ENCODE measurements at places on chromosomes 13 and 19. TPM values are rescaled to one million over a fixed set of nuclear protein-coding genes. Genes with fewer than 3 reads are reported as not detected.
A peak's percentile ranks its signal among the peaks of the same experiment; 100 is the strongest.

GRCh38 chr13:98484289-98485219, 92.4 kb downstream of the STK24 start:
- DNase-seq = peak; percentile 88

THAP8 gene
- polyA plus RNA-seq = 14.8 TPM

DNA sequence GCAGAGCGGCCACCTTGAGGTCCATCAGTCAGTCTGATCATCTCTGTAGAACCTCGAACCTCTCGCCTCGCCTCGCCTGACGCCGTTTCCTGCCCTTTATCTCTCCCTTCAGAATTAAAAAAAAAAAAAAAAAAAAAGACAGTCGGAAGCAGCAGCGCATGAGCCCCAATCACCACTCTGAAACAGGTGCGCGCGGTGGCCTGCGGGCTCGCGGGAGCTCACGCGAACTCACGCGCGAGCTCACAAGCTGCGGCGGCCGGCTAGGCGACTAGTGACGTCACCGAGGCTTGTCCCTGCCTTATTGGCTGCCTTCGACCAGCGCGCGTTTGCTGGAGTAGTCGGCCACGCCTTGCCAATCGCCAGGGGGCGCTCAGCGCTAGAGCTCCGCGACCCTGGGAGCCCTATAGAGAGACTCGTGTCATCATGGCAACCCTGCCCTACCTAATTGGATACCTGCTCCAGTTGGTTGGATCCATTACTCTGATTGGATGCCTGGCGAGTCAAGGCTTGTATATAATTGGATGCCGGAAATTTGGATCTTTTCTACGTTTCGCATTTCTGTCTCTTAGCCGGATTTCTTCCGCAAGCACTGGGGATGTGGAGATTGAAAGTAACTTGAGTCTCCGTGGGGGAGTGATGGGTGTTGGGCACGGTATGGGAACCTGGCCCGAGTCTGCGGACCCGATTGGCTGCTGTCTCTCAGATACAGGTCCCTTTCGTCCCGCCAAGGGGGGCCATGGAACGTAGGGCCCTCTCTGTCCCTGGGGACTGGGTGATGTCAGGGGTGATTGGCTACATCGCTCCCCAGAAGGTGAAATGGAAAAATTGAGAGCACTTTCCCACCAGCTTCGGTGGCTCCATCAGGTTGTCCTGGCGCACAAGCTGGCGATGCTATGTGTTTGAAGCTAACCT, 31.6 kb downstream of the SYT3 start:
- DNase-seq = peak; percentile 76

GRCh38 chr13:80312967-80313366, 28.0 kb downstream of the SPRY2 start:
- no peak for DNase-seq

PPM1N gene
- polyA plus RNA-seq = not detected

ZNF763 gene
- 11.7 TPM for polyA plus RNA-seq

APLP1 gene
- 24.2 TPM for polyA plus RNA-seq

DNA sequence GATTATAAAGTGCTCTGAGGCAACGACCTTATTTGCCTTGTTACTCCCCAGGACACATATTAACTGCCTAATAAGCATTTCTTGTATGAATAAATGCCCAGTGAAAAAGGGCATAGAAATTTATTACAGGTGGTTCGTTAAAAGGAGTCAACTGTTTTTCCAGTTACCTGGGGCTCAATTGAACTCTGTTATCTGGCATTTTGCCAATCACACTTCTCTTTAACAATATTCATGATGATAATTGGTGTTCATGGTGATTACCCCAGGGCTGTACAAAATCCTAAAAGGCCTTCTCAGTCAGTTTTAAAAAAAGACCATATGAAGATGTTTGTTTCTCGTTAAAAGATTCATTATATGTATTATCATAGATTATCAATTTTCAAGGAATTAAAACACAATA, 57.1 kb downstream of the KL start:
- no peak for DNase-seq

- DNase-seq = no peak
Measured at GRCh38 chr19:2016041-2016807, 710 bp upstream of the BTBD2 start.

DNA sequence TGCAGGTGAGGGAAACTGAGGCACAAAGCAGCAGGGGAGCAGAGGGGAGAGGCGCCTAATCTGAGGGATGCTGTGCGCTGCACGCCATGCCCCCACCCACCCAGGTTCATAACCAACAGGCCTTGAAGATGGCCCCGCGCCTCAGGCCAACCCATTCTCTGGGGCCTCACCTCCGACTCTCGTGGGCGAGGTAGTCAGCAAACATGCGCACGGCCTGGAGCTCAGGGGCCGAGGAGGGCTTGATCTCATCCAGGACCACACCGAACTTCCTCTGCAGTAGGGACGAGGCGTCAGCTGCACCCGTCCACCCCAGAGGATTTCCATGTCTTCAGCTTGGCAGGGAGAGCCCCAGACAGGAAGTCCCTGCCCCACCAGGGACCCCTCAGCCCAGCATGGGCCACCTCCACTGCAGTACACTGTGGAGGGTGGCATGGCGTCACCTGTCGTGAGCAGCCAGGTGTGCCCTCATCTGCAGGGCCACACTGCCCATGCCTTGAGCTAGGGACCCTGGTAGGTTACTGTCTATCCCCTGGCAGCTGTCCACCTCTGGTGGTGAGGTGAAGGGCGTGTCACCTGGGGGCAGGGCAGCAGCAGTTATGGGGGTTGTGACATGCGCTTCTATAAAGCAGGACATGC, 8.3 kb downstream of the COPE start:
- no peak for DNase-seq

YJEFN3 gene
- polyA plus RNA-seq = 12.4 TPM

DNA sequence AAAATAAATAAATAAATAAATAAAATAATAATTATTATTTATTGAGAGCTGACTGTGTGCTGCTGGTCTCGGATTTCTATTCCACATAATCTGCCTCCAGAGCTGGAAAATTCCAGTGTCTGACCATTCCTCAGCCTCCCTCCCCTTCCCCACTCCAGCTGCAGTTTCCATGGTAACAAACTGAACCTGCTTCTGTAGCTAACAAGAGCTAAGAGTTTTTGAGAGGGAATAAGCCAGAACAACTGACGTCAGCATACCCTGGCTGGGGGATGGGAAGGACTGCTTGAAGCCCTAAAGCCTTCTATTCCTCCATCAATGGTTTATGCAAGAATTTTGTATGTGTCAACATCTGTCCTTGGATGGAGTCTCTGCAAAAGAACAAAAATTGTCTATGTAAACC, 26.0 kb upstream of the PEG3 start:
- DNase-seq = peak; percentile 56

HTR2A gene
- polyA plus RNA-seq = 0.61 TPM

NKG7 gene
- polyA plus RNA-seq = 1.7 TPM

CCL25 gene
- 0.26 TPM for polyA plus RNA-seq

DNA sequence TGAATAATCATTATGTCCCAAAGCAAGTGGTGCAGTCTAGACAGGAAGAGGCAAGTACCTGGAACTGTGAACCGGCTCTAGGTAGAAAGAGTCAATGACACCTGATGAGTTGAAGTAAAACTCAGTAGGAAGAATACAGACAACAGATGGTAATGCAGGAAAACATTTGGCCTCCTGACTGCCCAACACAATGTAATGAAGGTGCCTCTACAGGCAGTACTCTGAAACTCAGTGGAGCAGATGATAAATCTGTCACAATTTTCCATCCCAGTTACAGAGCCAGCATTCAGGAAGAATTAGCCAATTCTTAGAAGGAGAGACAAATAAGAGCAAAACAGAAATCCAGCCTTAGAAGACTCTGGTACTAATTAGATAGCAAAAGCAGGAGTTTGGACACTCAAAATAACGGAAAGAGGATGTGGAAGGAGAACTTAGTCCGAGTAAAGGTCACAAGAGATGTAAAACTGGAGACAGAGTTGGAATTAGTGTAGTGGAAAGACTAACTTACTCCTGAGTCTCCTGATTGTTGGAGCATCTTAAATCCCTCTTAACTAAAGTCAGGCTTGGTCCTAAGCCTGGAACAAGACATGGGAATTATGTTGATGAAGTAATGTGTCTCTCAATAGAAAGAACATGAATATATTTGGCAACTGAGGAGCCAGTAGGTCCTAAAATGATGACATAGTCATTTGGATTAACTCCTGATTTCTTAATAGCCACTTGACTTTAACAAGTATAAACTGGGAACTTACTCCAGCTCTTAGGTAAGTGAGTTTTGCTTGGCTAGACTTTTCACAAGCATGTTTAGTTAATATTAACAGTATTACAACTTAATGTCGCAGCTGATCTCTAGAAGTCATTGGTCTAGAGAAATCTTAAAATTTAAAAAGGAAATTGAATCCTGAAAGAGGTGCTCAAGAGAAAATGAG, 457.3 kb upstream of the MIR17HG start:
- DNase-seq = no peak

DNA sequence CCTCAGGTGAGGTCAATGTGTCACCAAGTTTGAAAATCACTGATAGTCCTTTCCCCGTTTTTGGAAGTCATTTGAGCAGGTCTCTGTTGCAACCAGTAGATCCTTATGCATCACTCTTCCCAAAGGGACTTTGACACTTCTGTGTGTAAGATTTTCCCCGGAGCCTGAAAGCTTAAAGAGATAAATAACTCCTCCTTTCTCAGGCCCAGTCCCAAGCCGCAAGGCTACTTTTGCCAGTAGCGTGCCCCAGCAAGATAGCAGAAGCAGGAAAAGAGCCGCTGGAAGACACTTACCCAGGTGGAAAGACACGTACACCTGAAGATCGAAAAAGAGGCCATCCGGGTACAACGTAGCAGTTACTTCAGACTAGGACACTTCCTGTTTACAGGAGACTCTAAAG, 106.9 kb downstream of the CYSLTR2 start:
- no peak for DNase-seq

DNA sequence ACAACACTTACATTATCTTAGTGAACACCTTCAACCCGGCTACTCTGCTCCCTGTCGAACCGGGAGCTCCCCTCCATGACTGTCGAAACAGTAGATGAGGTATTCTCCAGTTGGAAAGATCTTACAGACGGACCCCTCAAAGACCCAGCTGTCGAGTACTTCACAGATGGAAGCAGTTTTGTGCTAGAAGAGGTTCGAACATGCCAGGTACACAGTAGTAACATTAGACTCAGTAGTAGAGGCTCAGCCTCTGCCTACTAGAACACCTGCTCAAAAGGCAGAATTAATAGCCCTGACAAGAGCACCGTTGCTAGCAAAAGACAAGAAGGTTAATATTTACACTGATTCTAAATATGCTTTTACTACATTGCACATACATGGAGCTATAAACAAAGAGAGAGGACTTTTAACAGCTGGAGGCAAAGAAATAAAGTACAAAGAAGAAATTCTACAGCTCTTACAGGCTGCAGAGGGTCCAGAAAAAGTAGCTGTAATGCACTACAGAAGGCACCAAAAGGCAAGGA, 13.6 kb upstream of the SLC15A1 start:
- no peak for DNase-seq

DNA sequence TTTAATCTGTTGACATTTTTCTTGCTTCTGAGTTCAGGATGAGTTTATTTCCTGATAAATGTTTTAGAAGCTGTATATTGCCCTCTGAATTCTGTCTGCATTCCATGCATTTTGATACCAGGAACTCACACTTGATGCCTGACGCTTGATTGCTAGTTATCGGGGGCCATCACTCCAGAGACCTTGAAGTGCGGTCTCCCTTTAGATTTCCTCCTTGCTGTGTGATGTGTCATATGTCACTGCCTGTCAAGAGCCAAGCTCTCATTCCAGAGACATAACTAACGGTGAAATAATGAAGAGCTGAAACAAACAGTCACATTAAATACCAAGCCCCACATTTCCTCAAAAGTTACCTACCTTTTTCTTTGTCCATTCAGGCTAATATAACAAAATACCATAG, 155.5 kb downstream of the TNFSF13B start:
- DNase-seq = no peak

C19orf53 gene
- 117 TPM for polyA plus RNA-seq

THSD1 gene
- 7.3 TPM for polyA plus RNA-seq

- DNase-seq = no peak
Measured at GRCh38 chr19:13068085-13068846, 34.4 kb downstream of the LYL1 start.

DNA sequence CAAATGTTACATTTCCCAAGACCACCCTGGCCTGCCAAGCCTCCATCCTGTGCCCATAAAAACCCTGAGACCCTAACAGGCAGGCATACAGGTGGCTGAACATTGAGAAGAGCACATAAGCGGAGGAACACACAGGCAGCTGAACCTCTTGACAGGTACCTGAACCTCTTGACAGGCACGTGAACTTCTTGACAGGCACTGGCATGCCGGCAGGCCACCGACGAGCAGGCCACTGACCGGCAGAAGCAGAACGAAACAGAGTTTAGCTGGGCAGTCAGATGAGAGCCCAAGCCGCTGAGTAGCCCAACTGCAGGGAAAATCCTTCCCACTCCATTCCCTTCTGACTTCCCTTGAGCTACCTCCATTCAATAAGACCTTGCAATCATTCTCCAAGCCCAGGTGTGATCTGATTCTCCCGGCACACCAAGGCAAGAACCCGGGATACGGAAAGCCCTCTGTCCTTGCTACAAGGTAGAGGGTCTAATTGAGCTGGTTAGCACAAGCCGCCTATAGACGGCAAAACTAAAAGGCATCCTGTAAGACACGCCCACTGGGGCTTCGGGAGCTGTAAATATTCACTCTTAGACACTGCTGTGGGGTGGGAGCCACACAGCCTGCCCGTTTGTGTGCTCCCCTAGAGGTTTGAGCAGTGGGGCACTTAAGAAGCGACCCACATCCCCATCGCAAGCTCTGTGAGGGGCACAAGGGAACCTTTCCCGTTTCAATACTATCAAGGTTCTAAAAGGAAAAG, 2613.9 kb upstream of the PCDH20 start:
- no peak for DNase-seq

ZNF426 gene
- polyA plus RNA-seq = 20.3 TPM

FSTL3 gene
- 14.8 TPM for polyA plus RNA-seq

- DNase-seq = no peak
Measured at GRCh38 chr13:94656766-94657165, 55.1 kb downstream of the GPR180 start.

DNA sequence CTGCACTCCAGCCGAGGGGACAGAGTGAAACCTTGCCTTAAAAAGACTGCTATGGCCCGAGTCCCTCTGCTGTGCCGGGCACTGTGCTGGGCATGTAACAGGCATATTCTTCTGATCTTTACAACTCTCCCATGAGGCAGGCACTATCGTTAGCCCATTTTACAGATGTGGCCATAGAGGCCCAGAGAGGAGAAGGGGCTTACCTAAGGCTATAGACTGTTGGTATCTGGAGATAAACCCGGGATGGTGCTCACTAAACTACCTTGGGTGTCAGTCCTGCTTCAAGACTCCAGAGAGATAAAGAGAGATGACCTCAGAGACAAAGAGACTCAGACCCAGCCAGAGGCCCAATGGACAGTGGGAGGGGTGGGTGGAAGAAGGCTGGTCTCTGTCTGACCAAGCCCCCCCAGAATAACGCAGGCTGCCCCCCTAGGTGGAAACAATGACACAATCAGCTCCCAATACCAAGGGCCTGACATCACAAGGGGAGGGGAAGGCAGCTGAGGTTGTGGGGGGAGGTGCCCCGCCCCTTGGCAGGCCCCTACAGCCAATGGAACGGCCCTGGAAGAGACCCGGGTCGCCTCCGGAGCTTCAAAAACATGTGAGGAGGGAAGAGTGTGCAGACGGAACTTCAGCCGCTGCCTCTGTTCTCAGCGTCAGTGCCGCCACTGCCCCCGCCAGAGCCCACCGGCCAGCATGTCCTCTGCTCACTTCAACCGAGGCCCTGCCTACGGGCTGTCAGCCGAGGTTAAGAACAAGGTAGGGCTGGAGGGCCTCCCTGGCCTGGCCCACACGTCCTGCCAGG, at the start of gene CNN1:
Gene CNN1 (plus strand): TSS at position 620 of the 805 bp plus-strand sequence. CDS start 77 bp downstream, at position 697.
- no peak for DNase-seq
